Occipital lobe (tissue), 3 donors: ENCODE measurements at places on chromosomes 1 and 21.

GRCh38 chr1:222136869-222137268 lies 395.0 kb upstream of the DUSP10 start:
- DNase-seq, result no peak

DNA sequence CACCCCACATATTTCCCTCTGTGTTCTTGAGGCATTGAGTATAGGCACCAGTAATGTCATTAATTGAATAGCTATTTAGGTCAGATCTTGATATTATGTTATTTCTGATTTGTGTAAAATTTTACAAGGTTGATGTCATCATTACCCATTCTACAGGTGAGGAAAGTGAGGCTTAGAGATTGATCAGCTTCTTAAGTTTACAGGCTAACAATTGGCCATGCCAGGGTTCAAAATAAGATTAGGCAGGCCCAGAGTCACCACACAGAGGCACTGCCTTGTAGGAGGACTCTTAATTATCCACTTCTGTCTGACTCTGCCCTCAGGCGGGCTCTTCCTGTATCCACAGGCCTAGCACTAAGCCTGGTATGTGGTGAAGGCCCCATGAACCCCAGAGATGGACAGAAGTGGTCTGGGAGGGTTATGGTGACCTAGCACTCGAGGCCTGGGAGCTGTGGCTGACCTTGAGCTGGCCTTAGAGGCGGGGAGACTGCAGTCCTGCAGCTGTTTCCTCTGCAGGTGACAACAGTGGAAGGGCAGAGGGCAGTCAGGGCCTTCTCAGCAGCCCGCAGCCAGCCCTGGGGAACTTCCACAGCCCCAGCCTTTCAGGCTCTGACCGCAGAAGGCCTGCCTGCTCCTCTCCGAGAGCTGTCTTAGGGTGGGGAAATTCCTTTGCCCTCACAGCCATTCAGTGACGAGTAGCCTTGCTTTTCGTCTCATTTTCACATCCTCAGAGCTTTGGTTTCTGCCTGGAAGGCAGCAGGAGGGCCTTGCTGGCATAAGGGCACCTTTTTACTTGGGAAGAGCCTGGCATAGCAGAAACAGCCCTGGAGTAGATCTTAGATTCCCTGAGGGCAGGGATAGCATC lies 12.2 kb downstream of the ZDHHC18 start:
- no peak for DNase-seq

GRCh38 chr1:23643736-23644554 lies 47.7 kb upstream of the RPL11 start:
- DNase-seq, result no peak

DNA sequence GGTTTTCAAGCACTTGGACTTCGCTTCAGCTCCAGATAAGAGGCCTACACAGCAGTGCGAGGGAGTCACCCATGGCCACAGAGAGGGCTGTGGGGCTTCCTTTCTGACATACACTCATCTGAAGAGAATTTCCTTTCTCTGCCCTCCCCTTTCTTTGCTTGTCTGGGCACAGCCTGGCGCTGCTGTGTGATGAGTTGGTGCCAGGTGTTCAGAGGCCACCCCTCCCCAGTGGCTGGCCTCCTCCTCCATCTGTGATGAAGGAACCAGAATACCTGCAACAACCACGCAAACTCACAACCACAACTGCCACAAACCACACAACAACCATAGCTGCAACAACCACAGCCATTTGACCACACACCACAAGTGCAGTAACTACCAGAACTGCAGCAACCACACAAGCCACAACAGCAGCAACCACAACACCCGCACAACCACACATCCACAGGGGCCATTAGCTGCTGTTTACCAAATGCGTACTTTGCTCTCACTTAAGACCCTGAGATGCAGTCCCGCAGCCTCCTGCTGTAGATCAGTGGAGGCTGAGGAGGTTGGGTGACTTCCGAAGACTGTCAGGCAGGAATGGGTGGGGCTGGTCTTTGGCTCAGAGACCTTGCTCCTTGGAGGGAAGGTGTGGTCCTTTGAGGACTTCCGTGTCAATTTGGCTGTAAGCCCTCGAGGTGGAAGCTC lies 71.1 kb downstream of the IER5 start:
- DNase-seq, result no peak

GRCh38 chr1:14571810-14572767 lies 26.4 kb upstream of the KAZN start:
- DNase-seq, result no peak

DNA sequence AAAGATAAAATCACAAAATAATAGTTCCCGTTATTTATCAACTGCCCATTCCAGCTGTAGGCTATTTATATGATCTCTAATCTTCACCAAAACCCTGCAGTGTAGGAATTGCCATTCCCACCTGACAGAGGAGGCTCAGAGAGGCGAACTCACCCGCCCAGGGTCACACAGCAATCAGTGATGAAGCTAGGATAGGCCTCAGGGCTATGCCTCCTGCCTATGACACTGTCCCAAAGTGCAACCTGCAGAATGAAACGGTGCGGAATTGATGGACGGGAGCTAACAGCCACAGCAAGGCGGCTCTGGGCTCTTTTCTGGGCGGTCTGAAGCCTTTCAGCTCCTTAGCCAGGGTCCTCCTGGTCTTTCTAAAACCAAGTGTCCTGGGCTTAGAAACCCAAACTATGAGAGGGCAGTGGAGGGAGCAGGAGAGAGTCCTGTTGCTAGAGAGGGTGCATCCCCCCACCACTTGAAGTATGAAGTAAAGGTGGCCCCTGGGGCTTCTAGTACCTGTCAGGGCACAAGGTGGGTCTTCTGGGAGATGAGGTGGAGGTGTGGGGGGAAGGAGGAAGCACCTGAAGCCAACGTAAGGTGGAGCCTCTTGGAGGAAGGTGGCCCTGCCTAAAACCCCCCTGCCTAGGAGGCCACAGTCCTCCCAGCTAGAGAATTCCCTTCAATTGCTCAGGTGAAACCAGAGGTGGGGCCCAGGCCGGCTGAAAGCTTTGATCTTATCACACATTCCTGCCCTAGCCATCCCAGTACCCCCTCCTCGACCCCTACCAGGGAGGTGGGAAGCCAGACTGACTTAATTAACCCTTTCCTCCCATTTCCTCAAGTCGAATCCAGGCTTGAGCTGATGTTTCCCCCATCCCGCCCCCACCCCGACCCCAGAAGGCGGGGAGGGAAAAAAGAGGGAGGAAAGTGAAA lies 14.8 kb downstream of the HSPG2 start:
- DNase-seq, result no peak

DNA sequence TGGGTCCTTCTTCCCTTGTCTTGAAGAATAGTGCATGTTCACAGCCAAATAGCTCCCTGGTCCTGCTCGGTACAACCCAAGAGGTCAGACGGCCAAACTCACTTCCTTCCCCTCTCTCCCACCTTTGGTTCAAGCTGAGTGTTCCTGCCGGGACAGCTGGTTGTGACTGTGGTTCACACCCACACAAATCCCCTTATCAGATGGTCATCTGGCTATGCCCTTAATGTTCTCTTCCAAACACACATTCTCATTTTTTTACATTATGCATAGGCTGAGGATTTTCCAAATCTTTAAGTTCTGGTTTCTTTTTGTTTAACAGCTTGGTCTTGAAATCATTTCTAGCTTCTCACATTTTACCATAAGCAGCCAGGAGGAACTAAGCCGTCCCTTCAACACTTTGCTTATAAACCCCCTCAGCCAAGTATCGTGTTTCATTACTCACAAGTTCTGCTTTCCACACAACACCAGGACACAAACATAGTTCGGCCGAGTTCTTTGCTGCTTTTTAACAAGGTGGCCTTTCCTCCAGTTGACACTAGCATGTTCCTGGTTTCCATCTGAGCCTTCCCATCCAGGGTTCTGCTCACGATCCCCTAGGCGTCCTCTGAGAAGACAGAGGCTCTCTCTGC lies 19.7 kb upstream of the TSPEAR start:
- DNase-seq, result no peak

- no peak for DNase-seq
Observed at GRCh38 chr1:216238844-216239243, 184.4 kb downstream of the USH2A start.

GRCh38 chr1:164704954-164705353 lies 146.0 kb downstream of the PBX1 start:
- no peak for DNase-seq

DNA sequence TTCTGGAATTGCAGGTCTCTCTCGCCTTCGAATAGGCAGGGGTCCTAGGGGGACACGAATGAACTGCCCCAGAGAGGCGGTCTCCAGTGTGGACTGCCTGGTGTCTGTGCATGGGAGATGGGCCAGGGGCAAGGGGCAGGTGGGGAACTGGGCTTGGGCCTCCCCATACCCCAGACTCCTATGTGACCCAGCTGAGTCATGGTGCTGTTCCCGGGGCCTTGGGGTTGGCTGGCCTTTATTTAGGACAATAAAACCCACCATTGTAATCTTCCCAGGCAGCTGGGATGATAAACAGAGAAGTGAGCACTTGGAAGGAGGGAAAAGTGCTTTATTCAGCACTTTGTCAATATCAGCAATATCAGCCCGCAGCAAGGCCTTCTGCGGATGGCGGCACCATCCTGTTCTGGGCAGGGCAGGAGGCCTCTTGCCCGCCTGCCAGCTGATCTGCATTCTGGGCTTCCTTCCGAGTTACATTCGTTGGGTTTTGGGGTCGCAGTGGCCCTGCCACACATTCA lies 209.0 kb upstream of the TMEM51 start:
- peak; percentile 42 for DNase-seq

- no peak for DNase-seq
Observed at GRCh38 chr1:54695221-54695620, 20.4 kb upstream of the TTC4 start.

GRCh38 chr1:185325413-185325812 lies 8.4 kb upstream of the IVNS1ABP start:
- no peak for DNase-seq

- DNase-seq, result no peak
Observed at GRCh38 chr1:235675152-235675890, 25.7 kb upstream of the GNG4 start.

DNA sequence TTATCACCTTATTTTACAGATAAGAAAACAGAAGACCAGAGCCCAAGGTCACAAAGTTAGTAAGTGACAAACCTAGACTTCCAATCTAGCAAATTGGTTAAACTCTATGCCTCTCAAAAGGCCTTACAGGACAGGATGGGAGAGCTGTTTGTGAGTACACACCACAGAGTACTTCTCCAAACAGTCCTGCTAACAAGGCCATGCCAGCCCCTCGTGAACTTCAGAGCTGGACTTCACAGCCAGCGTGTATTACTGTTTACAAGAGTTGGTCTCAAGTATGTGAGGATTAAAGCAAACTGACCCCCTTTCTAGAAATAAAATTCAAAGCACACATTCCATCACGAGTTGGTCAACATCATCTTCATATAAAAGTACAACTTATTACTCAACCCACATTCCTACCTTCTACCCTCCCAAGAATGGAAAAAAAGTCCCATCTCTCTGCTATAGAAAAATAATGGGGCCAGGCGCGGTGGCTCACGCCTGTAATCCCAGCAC lies 19.8 kb upstream of the UBR4 start:
- no peak for DNase-seq

DNA sequence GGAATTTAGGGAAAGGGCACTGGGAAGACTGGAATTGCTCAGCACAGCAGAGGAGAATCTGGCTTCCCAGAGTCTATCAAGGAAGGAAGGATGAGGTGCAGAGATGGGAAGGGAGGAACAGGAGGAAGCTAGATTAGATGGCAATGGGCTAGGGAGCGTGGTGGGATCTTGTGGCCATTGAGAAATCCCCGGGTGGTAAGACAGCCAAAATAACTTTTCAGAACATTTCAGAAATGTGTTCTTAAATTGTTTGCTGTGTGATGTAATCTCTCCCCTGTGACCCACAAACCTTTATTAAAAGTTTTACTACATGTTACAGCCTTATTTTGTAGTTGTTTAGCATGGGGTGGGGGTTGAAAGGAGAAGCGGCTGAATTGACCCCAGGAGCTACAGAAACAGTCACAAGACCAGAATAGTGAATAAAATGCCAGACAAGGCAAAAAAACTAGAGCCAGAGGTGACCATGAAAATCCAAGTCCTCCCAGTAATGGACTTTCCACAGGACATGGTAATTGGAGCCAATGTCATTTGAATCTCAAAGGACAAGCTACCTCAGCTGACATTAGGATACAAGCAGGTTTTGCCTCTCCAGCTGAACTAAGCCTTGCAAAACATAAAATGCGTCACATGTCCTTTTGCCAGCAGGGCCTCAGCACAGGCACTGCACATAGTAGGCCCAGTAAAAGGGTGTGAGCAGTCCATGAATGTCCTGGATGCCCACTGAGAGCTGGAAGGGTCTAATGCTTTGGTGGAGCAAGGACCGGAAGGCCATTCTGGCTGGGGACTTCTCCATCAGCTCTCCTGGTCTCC lies 980 bp upstream of the AHCYL1 start:
- no peak for DNase-seq

DNA sequence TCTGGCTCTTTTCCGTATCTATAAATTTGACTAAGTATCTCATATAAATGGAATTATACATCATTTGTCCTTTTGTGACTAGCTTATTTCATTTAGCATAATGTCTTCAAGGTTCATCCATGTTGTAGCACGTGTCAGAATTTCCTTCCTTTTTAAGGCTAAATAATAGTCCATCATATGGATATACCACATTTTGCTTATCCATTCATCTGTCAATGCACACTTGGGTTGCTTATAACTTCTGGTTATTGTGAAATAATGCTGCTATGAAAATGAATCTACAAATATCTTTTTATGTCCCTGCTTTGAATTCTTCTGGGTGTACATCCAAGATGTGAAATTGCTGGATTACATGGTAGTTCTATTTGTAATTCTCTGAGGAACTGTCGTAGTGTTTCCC lies 119.6 kb downstream of the RHOU start:
- no peak for DNase-seq

GRCh38 chr1:195576641-195577040 lies 1031.6 kb downstream of the KCNT2 start:
- DNase-seq, result no peak

GRCh38 chr21:29949991-29950390 lies 10.2 kb upstream of the GRIK1 start:
- no peak for DNase-seq

DNA sequence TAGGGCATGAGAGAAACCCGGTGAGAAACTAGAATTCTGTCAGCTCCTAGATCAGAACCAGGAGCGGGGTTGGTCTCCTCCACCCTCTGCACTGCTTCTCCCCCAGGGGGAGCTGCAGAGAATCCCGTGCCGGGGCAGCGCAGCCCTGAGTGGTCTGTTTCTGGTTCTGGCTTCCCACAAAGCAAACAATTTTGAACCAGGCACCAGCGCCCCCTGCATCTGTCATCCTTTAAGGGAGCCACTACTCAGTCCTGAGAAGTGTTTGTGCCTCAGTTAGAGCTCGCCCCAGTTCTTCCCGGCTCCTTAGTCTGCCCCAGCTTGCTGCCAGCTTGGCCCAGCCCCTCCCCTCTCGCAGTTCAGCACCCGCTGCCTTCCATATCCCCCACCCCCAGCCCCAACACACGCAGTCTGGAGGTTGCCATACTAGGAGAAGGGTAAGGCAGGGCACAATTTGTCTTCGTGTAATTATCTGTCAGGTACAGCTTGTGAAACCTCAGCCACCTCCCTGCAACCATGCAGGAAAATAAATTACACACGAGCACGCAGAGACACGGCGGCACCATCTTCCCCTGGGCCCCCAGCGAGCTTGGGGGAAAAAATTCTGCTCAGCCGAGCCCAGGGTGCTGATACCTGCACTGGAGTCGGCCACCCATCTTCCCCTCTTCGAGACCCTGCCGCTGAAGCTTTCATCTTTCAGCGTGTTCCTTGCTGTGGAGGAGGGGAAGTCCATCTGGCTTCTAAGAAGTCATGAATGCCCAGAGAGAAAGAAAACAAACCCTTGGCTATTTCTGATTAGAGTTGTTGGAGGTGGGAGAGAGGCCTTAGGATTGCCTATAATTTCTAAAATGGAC lies 62.6 kb upstream of the CD1D start:
- DNase-seq, result no peak

GRCh38 chr1:229093238-229093540 lies 177.7 kb upstream of the RAB4A start:
- DNase-seq, result no peak

GRCh38 chr1:205805082-205805711 lies 7.8 kb downstream of the SLC41A1 start:
- DNase-seq, result no peak
